HCT116 (cell line): ENCODE measurements at places on chromosomes 2 and 18. TPM values are rescaled to one million over a fixed set of nuclear protein-coding genes. Genes with fewer than 3 reads are reported as not detected.

GRCh38 chr18:5521000-5521399, 22.8 kb downstream of the EPB41L3 start:
- no peak for DNase-seq

GRCh38 chr2:112153501-112153900, 15.3 kb downstream of the FBLN7 start:
- no peak for DNase-seq

GRCh38 chr2:43032213-43033015, 194.0 kb downstream of the ZFP36L2 start:
- no peak for DNase-seq

- no peak for DNase-seq
Measured at GRCh38 chr2:75647771-75648170, 1.2 kb downstream of the MRPL19 start.

GRCh38 chr2:190127651-190128050, 65.1 kb upstream of the MSTN start:
- DNase-seq = no peak

DNA sequence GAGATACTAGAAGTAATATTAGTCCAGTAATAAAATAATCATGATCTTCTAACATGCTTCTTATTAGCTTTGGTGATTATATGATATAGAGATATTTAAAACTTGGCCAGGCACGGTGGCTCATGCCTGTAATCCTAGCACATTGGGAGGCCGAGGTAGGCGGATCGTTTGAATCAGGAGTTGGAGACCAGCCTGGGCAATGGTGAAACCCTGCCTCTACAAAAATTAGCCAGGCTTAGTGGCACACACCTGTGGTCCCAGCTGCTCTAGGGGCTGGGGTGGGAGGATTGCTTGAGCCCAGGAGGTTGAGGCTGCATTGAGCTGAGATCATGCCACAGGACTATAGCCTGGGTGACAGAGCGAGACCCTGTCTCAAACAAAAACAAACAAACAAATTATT, 87.0 kb downstream of the WDR7 start:
- DNase-seq = no peak

- no peak for DNase-seq
Measured at GRCh38 chr2:10005461-10006235, 37.7 kb upstream of the KLF11 start.

Gene ERFE
- total RNA-seq = 17.3 TPM
